ENCODE measurements at places on chromosomes 4 and X. TPM values are rescaled to one million over a fixed set of nuclear protein-coding genes. Genes with fewer than 3 reads are reported as not detected.

AREG gene
- total RNA-seq, result 11.8 TPM

- peak; percentile 82 for DNase-seq
Observed at GRCh38 chr4:123986268-123986798, 589.7 kb downstream of the SPRY1 start.

DNA sequence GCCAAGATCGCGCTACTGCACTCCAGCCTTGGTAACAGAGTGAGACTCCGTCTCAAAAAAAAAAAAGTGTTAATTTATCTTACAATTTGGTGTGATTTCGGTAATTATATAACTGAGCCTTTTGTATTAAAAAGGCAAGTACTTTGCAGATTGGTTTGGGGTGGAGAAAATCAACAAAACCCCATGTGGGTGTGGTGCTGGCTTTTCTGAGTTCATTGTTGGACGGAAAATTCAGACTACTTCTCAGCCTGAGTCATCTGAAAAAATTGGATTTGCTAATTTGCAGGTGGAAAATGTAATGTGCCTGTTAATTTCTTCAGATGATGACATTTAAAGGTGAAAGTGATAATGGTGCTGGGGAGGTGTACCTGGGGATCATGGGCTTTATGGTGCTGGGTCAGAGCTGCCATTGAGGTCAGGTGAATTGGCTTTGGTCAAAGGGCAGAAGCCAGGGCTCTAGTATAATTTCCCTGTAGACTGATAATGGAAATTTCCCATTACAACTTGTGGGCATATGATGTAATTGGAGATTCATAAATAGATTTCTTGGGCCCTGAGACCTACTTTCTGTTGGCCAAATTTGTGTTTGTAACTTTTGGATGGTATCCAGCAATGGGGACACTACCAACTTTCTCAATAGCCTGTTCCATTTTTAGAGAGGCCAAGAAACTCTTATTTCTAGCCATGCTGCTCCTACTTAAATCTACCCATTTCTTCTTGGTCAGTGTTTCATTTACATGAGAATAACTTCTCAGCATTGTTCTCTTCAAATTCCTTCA is 74.3 kb upstream of the TEX13D start:
- no peak for DNase-seq

KLHL4 gene
- total RNA-seq, result 2.1 TPM

GRCh38 chr4:7926822-7927221 is 12.8 kb downstream of the AFAP1 start:
- no peak for DNase-seq

GRCh38 chr4:52983563-52984303 is 121.6 kb downstream of the RASL11B start:
- DNase-seq, result peak; percentile 83

GRCh38 chrX:28595346-28595745 is 8.1 kb downstream of the IL1RAPL1 start:
- DNase-seq, result no peak

DNA sequence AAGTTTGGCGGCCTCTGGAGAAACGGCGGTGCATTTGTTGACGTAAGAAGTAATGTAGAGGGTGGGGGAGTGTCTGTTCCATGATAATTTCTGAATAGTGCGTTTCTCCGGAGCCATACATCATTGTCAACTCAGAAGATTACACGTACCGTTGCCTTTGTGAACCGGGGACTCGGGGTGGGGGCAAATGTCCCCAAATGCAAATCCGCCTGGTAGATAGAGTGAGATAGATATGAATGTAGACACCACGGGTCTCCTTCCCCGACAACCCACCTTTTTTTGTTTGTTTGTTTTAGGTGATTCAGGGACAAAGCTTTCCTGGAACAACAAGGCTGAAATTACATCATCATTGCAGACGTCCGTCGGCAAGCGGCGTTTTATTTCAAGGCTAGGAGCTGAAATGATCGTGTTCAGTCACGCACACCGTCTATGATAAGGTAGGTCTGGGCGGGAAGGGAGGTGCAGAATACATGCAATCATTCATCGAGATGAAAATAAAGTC is 96.0 kb upstream of the PPP2R3B start:
- no peak for DNase-seq

GRCh38 chrX:41314204-41314603 is 19.8 kb upstream of the DDX3X start:
- no peak for DNase-seq

F9 gene
- total RNA-seq, result not detected

DNA sequence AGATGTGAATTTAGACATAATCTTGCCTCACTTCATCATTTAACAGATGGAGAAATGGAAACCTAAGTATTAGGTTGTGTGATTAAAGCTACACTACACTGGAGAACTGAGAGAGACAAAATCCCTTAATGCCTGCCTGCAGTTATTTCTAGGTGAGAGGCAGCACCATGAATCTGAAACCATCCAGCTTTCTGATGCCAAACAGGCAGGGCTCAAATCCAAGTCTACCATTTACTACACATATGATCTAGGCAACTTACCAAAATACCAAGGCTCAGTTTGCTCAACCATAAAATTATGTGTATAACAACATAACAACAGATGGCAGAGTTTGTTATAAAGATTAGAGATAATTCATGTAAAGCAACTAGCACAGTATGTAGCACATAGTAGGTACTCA is 38.7 kb downstream of the GABRA4 start:
- DNase-seq, result no peak

GRCh38 chr4:61294936-61295335 is 94.8 kb downstream of the ADGRL3 start:
- no peak for DNase-seq

GRCh38 chr4:25823632-25824031 is 39.2 kb downstream of the SEL1L3 start:
- DNase-seq, result no peak

GRCh38 chr4:86595426-86595805 is 1.3 kb downstream of the PTPN13 start:
- DNase-seq, result no peak

- no peak for DNase-seq
Observed at GRCh38 chrX:21959362-21960051, 19.0 kb downstream of the SMS start.

HTN1 gene
- not detected for total RNA-seq

DNA sequence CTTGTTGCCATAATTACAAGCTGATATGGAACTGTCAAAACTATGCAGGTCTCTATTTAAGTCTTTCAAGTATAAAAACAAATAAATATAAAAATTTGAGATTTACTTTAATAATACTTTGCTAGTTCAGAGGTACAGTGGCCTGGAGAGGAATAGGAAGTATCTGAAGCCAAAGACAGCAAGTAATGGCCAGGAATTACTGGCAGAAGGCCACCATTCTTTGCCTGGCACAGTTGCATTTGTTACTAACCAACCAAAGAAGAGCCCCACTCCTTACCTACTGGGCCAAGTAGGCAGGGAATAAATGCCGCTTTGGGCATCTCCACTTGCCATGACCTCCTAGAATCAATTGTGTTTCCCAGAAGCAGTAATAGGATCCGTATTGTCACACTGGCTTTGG is 13.8 kb upstream of the ADAMTS3 start:
- DNase-seq, result no peak

CNGA1 gene
- 3.4 TPM for total RNA-seq

GRCh38 chr4:1856943-1857699 is 1.2 kb upstream of the LETM1 start:
- DNase-seq, result peak; percentile 90

Data from kidney (tissue), 22 donors.